ENCODE measurements at places on chromosomes 6 and 20.

- no peak for DNase-seq
Observed at GRCh38 chr6:78533426-78533825, 333.9 kb upstream of the IRAK1BP1 start.

DNA sequence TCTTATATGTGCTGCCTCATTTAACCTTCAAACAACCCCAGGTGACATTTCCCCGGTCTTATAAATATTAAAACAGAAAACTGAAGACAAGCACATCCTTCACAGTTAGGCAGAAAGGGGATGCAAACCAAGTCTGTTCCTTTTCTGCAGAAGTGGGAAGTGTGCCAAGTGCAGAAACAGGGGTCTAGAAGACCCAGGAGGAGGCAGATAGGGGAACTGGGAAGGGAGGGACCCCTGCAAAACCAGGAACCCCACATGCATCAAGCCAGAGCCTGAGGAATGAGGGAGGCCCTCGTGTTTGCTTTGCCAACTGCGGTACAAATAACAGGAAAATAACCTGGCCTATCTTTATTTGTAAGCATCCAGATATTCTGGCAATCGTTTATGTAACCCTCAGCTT, 17.0 kb upstream of the CST3 start:
- DNase-seq, result no peak

- DNase-seq, result peak; percentile 25
Observed at GRCh38 chr6:156686301-156686994, 90.7 kb upstream of the ARID1B start.

GRCh38 chr6:37131104-37131959, 38.6 kb upstream of the PIM1 start:
- DNase-seq, result no peak

- no peak for DNase-seq
Observed at GRCh38 chr6:79232696-79233462, 1.6 kb downstream of the HMGN3 start.

DNA sequence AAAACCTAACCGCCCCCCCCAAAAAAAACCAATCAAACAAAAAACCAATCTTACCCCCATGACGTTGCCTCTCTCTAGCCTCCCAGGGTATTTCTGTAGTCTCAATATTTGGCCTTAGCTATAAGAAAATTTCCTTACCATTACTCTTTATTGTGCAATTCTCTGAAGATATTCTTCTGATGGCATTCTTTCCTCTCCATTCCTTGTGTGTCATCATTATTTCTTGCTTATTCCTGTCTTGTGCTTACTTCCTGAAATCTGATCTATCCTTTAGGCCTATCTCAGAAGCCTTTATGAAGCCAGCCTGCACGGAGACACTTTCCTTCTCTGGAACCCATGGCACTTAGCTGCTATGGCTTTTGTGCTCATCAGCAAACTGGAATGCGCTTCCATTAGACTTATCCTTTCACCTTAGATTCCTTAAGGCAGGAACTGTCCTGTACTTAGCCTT, 65.9 kb upstream of the DDR1 start:
- no peak for DNase-seq

Data from stimulated activated CD4-positive, alpha-beta T cell treated with anti-CD3 and anti-CD28 coated beads, Interleukin-12 subunit alpha, Interleukin-12 subunit beta, amount 100 ng/mL, for 4 hours (primary cell).